Dorsolateral prefrontal cortex (tissue), 122 donors: ENCODE measurements at places on chromosomes 12 and 14. TPM values are rescaled to one million over a fixed set of nuclear protein-coding genes. Genes with fewer than 3 reads are reported as not detected.

GRCh38 chr14:73792481-73792880, 59.1 kb upstream of the PTGR2 start:
- no peak for DNase-seq

Gene COX8C
- total RNA-seq = 2.5 TPM

DNA sequence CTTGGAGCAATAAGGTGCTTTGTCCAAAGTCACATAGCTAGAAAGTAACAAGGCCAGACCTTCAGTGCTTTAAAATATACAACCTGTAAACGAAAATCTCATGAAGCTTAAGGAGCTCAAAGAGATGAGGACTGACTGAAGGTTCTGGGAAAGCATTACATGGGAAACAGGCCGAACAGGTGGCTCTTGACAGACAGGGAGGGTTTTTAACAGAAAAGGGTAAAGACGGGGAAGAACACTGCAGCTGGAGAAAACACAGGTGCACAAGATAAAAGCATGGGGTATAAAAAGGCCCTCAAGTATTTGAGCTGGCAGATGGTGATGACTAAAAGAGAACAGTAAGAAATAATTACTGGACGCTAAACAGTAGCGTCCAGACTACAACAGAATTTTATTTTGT, 257.2 kb downstream of the NELL2 start:
- no peak for DNase-seq

GRCh38 chr14:103483600-103483999, 39.0 kb downstream of the CKB start:
- DNase-seq = no peak

GRCh38 chr12:128916425-128916824, 63.1 kb downstream of the GLT1D1 start:
- DNase-seq = no peak

DNA sequence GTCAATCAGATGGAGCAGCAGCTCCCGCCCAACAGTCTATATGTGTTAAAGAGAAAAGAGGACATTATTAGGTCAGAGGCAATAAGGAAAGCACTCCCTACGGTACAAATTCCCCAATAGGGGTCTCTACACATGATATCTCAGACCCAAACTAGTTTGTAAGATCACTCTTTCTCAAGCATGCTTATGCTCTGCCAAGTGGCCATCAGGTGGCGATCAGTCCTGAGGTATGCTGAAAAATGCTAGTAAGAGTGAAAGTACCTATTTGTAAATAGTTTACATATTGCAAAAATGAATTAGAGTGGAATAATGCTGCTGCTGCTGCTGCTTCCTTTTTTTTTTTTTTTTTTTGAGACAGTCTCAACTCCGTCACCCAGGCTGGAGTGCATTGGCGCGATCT, 61.0 kb downstream of the CPM start:
- no peak for DNase-seq

Gene ACTR6
- total RNA-seq = 53.0 TPM

GRCh38 chr12:125149160-125150108, 84.2 kb downstream of the AACS start:
- DNase-seq = no peak

Gene KRT8
- not detected for total RNA-seq

GRCh38 chr14:49249022-49249421, 337.2 kb downstream of the RPS29 start:
- DNase-seq = no peak

Gene CCNB1IP1
- total RNA-seq = 41.0 TPM

Gene DACT1
- total RNA-seq = 10.8 TPM

Gene TBX5
- total RNA-seq = not detected

Gene PTPRB
- total RNA-seq = 29.7 TPM

- DNase-seq = no peak
Measured at GRCh38 chr12:121794534-121795033, 1.1 kb upstream of the RHOF start.

- peak; percentile 41 for DNase-seq
Measured at GRCh38 chr14:90733139-90733808, 83.0 kb downstream of the TTC7B start.

GRCh38 chr12:50353869-50354593, 42.4 kb downstream of the FAM186A start:
- DNase-seq = no peak

Gene SIX6
- total RNA-seq = not detected

DNA sequence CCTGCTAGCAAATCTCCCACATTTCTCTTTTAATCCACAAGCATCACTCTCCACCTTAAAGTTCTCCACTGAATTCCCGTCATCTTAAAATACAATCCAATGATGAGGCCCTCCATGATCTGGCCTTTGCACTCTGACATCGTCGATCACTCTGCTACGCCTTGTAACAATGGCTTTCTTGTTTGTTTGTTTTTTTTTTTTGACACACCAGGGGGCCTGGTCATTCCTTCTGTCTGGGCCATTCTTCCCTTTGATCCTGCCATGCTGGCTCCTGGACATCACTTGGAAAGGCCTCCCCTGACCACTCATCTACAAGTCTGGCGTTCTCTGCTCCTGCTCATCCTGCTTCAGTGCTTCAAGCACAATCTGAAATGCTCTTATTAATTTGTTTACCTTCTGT, 233.5 kb downstream of the PPM1H start:
- no peak for DNase-seq

DNA sequence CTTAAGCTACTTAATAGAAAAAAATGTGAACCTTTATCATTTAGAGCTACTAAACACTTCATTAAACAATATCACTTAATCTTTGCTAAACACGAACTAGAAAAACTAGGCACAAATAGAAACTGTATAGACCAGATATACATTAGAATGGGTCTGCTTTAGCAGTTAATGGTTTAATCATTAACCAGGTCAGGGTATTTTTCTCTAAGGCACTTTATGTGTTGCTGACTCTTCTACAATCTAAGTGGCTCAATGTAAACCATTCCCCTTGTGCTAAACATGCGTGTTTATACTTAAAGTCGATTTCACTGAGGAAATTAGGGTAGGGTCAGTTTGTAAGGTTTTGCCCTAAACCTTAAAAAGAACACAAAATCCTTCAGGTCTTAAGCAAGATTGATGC, 29.7 kb downstream of the TMCC3 start:
- DNase-seq = no peak

GRCh38 chr14:93309427-93309966, 23.3 kb downstream of the BTBD7 start:
- DNase-seq = no peak

DNA sequence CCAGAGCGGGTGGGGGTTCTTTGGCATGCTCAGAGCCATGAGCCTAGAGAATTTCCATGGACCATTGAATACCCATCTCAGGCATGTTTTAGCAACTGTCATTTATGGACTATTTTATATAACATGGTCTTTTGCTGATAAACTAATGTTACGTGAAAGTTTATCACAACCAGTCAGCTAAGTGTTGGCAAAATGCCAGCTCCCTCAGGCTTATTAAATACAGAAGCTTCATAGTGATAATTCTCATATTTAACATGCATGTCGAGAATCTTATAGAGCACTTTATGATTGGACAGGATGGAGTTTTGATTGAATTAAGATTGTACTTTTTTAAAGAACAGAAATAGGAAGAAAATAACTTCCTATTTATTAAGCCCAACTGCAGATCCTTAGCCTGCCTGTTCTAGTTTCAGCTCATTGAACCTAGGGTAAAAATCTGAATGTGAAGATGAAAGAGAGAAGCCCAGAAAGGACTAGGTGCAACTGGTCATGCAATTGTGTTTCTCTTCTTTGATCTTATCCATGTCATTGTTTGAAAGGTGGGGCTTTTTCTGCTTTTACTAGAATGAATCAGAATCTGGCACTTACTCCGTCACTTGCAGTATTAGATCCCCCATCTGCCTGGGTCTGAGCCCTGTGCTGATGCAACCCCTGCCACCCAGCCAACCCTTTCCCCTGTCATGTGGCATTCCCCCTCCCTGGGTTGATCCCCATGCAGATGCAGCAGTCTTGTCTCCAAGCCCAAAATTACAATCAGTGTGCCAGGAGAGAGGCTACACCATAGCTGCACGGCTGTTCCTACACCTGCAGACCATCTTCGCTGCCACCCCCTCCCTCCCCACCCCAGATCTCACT, 134.6 kb upstream of the EVL start:
- DNase-seq = no peak

Gene GPR84
- 1.6 TPM for total RNA-seq

Gene PIGH
- total RNA-seq = 41.4 TPM

GRCh38 chr12:1553987-1554982, 40.1 kb downstream of the FBXL14 start:
- DNase-seq = no peak

DNA sequence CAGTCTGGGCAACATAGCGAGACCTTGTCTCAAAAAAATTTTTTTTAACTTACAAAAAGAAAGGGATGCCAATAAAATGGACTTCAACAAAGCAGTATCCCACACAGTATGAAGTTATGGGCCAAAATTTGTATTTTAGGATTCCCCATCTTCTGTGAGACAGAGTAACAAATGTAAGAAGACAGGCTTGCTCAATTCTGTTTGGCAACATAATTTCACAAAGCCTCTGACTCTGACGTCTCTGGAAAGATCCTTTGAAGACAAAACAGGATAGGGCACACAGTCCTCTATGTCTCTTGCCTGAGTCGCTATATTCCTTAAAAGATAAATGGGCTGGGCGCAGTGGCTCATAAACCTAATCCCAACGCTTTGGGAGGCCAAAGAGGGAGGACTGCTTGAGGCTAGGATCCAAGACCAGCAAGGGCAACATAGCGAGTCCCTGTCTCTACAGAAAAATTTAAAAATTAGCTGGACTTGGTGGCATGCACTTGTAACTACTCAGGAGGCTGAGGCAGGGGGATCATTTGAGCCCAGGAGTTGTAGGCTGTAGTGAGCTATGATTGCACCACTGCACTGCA, 1.1 kb upstream of the HOMEZ start:
- no peak for DNase-seq

GRCh38 chr14:102795060-102795925, 18.0 kb downstream of the TRAF3 start:
- no peak for DNase-seq

DNA sequence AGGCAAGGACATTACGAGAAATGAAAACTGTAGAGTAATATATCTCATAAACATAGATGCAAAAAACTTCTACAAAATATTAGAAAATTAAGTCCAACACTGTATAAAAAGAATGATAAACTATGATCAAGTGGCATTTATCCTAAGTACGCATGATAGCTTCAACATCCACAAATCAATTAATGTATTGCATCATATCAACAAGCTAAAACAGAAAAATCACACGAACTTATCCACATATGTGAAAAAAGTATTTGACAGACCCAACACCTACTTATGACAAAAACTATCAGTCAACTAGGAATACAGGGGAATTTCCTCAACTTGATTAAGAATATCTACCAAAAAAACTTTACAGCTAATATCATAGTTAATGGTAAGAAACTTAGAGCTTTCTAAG, 129.9 kb upstream of the ALG10 start:
- no peak for DNase-seq

GRCh38 chr14:58817846-58818245, 180.1 kb downstream of the DACT1 start:
- DNase-seq = no peak

- DNase-seq = no peak
Measured at GRCh38 chr14:54614296-54614695, 47.4 kb downstream of the SAMD4A start.

DNA sequence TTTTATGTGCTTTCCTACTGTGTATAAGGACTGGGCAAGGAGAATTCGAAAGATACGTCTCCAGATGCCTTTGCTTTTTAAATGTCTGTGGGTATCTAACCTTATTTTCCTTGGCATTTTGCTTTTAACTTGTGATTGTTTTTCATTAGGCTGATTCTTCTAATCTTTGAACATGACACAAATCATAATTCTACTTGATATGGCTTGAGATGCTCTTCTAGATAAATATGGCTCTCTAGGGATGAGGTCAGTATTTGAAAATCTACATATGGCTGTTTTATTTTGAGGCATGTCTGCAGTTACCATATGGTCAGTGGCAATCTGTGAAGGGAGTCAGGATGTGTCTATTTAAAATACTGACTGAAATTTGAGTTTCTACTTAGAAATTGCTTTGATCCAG, 139.2 kb downstream of the SLC2A13 start:
- no peak for DNase-seq

DNA sequence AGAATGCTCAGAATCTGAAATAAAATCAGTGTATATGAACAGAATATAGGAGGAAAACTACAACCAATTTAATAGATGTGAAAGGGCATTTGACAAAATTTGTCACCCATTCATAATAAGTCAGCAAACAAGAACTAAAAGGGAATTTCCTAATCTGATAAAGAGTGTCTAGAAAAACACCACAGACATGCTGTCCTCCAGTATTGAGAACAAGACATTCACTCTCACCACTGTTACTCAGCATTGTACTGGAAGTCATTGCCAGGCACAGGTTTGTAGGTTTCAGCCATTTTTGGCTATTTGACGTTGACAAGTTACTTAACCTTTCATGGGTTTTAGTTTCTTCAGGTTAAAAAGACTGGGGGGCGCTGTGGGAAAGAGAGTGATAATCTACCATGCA, 13.2 kb downstream of the EIF2S1 start:
- DNase-seq = no peak

DNA sequence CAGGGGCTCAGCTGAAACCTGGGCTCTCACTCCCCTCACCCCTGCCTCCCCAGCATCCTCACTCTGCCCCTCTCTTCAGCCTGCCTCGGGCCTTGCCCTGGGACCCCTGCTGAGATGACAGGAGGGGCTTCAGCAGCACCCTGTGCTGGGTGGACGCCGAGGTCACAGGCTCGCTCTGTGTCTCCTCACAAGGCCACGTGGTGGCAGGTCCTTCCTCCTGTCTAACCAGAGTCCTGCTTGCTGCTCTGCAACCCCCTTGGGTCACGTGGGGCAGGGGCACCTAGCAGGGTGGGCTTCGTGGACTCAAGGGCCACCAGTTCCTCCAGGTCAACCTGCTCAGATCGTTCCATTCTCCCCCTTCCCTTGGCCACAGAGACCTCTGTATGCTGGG, 90.4 kb downstream of the TMEM121 start:
- DNase-seq = no peak

Gene LARP4
- total RNA-seq = 46.6 TPM

Gene FZD10
- 0.60 TPM for total RNA-seq

DNA sequence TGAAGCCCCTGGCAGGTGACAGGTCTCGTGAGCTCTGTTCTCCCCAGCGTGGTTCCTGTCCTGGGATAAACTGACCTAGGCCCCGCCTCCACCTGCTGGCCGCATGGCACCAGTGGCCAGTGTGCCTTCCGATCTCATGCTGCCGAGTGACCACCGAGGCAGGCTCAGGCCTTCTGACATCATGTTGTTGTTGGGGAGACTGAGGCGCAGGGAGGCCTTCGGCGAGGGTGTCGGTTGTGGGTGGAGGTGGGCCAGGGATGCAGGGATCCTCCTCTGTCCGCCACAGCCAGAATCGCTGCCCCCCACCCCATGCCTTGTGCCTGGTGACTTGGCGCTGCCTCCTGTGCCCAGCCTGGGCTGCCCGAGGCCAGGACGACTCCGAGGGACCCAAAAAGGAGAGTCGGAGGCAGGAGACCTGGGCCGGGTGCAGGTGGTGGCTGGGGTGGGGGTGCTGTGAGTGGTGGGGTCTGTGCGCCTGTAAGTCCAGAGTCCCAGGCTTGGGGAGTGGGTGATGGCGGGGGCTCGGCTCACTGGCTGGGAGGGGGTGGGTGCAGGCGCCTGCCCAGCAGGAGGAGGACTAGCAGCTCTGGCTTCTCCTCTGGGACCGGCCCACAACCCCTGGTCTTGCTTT, 24.3 kb downstream of the ASPG start:
- DNase-seq = no peak
